Activated CD8-positive, alpha-beta memory T cell treated with anti-CD3 and anti-CD28 coated beads, Interleukin-2, amount 10 ng/mL, durations not matched to agents 7 days and 5 days (primary cell): ENCODE measurements at places on chromosomes 2 and 18. TPM values are rescaled to one million over a fixed set of nuclear protein-coding genes. Genes with fewer than 3 reads are reported as not detected.

DNA sequence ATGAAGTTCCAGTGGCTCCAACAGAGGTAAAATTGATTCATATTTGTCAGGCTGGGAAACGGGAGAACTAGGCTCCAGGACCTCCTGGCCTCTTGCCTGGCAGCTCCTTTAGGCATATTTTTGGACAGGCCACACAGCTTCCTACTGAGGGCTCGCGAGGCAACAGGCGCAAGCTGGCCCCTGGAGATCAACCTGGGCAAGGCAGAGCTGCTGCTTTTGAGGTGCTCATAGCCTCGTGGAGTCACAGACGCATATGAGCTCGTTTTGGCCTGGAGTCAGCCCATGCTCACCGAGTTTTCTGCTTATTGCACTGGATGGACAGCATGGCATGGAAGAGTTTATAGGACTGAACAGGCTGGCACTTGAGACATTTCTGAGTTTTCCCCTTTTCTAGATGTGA, 97.7 kb downstream of the CAPN13 start:
- no peaks in the 10 kb centered on the region for H3K27me3 ChIP-seq
- H3K36me3 ChIP-seq: no peaks in the 10 kb centered on the region
- no peak overlapping the region for H3K27ac ChIP-seq
- no peak overlapping the region for H3K4me3 ChIP-seq
- DNase-seq: peak; percentile 39

The CCBE1 gene
- not detected for total RNA-seq

GRCh38 chr2:27316655-27317412, 6.1 kb downstream of the MPV17 start:
- no peak for DNase-seq
- no peaks in the 10 kb centered on the region for H3K27me3 ChIP-seq
- peaks cover 5% of the 10 kb centered on the region for H3K4me1 ChIP-seq
- H3K4me3 ChIP-seq: no peak overlapping the region
- peaks cover 3% of the 10 kb centered on the region for H3K36me3 ChIP-seq
- no peak overlapping the region for H3K27ac ChIP-seq

GRCh38 chr2:238326801-238327365, 6.6 kb downstream of the TRAF3IP1 start:
- H3K27me3 ChIP-seq: no peaks in the 10 kb centered on the region
- H3K36me3 ChIP-seq: peaks cover 4% of the 10 kb centered on the region
- no peak overlapping the region for H3K27ac ChIP-seq
- H3K4me3 ChIP-seq: no peak overlapping the region
- peaks cover 6% of the 10 kb centered on the region for H3K4me1 ChIP-seq
- no peak for DNase-seq

DNA sequence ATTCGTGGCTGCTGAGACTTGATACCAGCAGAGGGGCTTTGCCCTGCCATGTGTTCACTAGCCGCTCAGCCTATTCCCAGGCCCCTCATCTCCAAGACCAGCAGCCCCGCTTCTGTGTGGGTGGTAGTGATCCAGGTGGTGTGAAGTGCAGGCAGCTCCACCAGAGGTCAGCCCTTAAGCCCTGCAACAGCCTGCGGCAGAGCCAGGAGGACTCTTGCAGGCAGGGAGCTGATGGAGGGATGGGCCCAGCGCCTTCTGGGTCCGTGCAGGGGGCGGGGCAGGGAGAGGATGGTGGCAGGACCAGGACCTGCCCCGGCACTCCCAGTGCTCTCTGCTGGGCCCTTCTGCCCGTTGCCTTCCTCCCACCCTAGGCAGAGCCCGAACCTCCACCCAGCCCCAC, 162.0 kb downstream of the SH3BP4 start:
- no peaks in the 10 kb centered on the region for H3K4me1 ChIP-seq
- no peak overlapping the region for H3K4me3 ChIP-seq
- H3K27me3 ChIP-seq: peaks cover 11% of the 10 kb centered on the region
- DNase-seq: no peak
- no peak overlapping the region for H3K27ac ChIP-seq

The SERPINB11 gene
- not detected for total RNA-seq

The TMEM17 gene
- 0.26 TPM for total RNA-seq
